8988T (cell line): ENCODE measurements at places on chromosomes 5 and 9.
A peak's percentile ranks its signal among the peaks of the same experiment; 100 is the strongest.

GRCh38 chr9:76067696-76068095 is 177.2 kb downstream of the PCSK5 start:
- DNase-seq = no peak

DNA sequence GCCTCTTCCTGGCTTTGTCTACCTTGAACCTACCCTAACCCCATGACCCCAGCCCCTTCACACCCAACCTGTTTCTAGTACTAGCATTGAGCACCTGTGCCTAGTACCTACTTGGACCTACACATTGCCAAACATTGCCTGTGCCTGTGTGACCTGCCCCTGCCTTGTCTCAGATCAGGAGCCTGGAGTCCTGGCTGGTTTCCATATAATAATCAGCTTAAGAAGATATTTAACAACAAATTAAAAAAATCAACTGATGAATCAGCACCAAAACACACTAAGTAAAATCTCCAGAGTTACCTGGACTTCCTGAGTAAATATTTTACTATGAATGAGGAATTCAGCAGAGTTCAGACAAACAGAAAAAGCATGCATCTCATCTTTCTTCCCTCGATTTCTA is 17.7 kb downstream of the LPAR1 start:
- DNase-seq = no peak

- DNase-seq = no peak
Measured at GRCh38 chr5:24816206-24816605, 171.4 kb upstream of the CDH10 start.

GRCh38 chr5:72377910-72378638 is 57.9 kb downstream of the PTCD2 start:
- DNase-seq = no peak

- peak; percentile 51 for DNase-seq
Measured at GRCh38 chr5:138752341-138752950, 779 bp upstream of the CTNNA1 start.

DNA sequence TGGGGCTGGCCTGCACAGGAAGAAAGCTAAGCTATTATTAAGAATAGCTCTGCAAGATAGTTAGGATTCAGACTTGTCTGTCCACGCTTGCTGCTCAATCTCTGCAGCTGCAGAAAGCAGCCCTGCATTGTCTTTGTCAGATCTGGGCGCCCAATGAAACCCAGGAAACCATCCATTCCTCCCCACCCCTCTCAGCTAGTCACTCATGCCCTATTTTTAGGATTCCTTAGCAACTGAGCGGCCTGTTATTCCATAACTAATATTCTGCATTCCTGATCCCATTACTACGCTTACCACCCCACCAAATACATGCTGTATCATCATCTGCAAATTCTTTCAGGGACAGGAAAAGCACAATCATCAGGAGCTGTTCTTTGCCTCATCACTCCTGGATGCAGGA is 52.9 kb upstream of the APC start:
- no peak for DNase-seq
